ENCODE measurements at places on chromosomes 5 and 9. TPM values are rescaled to one million over a fixed set of nuclear protein-coding genes. Genes with fewer than 3 reads are reported as not detected.

LMBRD2 gene
- polyA plus RNA-seq: 7.2 TPM

- DNase-seq: no peak
Measured at GRCh38 chr9:22921742-22922141, 475.1 kb downstream of the DMRTA1 start.

DNA sequence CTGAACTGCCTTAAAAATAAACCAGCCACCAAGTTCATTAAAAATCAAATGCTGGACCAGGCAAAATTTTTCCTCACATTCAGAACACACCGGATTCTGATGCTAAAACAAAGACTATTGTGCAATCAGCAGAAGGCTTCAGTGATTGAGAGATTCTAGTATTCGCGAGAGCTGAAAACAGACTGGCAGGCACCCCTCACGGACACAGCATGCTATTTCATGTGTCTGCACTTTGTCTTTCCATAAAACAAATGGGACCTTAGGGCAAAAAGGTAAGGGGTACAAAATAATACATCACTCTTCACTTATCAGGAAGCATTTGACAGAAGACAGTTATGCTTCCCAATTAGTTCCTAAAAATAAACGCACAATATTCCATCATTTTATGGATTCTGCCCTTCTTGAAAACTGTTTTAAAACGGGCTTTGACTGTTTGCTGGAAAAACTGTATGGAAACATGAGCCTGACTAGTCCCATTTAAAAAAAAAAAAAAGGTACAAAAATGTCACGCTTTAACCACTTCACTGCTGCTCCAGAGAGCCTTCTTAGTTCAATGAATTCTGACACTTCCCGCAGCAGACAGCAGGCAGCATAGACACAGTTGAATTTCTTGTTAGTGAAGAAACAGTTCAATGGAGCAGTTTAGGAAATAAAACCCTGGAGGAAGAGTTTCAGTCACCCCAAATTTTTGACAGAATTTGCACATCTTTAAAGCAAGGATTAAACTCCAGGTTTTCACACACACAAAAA, 99.2 kb downstream of the MED27 start:
- DNase-seq: no peak

RNF208 gene
- polyA plus RNA-seq: 0.34 TPM

- peak; percentile 18 for DNase-seq
Measured at GRCh38 chr9:108643731-108644510, 211.9 kb downstream of the ACTL7B start.

DNA sequence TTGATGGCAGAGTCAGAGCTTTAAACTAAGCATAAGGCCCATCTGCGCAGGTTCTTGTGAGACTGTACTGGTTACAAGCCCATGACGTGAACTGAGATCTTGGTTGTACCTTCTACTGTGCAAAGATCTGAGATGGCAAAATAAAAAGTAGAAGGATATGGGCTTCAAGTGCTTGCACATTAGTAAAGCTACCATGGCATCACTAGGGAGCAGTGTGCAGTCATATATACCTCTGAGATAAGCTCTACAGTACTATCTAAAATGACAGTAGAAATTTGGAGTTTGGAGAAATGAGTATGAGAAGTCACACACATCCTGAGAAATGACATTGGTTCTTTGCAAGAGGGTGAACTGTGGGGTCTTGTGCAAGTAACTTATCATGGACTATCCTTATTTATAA, 408.2 kb upstream of the PRR16 start:
- peak; percentile 90 for DNase-seq

DNA sequence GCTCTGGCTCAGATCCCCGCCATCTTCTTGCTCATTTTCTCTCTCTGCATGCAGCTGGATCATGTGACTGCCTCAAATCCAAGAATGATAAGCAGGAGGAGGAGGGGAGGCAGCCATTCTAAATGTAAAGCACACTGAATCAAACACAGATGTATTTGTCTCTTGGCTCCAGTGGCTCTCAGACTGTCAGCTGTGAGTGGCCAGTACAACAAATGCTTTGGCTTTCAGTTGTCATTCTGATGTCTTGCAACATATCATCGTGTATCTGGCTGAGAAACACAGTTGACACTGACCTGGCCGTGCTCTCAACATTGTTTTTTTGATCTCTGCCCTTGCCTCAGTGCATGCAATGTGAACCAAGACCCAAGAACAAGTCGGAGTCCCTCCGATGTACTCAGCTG, 233.1 kb downstream of the ADAMTSL1 start:
- DNase-seq: no peak

GRCh38 chr9:68755752-68756151, 50.7 kb downstream of the PIP5K1B start:
- no peak for DNase-seq

DNA sequence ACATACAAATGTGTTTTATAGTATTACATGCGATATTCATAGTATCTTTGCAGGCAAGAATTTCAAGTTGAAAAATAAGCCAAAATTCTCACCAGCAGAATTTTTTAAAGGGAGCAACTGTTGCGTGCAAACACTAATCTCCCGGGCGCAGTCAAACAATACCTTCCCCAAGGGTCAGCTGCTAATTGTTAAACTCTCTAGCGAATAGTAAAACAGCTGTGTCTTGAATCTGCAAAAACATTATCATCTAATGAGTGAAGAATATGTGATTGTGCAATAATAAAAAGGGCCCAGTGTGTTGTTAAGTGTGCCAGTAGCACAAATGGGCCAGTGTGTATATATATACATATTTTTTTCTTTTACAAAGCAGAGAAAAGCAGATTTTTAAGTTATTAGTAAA, 131.4 kb downstream of the CCDC192 start:
- DNase-seq: no peak

DNA sequence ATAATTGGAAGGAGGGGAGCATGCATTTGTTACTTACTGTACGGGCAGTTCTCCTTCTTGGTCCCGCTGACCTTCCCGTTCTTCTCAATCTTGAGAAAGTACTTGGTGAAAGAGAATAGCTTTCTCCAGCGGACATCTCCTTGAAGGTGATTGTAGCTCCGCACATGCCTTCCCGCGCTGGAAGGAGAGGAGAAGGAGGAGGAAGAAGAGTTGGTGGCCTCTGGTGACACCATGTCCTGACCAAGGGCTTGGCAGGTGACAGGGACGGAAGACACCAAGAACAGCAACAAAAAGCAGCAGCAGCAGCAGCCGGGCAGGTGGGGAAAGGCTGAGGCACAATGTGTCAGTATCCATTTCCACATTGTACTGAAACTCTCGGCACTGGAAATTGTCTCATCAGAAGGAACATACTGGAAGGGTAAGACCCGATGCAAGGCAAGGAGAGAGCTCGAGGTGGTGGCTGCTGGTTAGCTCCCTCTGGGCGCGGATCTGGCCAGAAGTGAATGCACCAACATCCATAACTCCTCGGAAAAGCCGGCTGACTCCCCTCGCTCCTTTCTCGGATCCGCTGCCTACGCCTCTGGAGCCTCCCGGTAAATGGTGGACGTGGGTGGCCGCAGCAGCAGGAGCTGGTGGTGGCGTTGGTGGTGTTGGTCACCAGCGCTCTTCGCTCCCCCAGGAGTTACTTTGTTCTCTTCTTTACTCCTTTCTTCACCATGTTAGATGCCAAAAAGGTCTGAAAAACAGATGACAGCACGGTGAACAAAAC, 715 bp downstream of the FGF10 start:
- DNase-seq: peak; percentile 47

- no peak for DNase-seq
Measured at GRCh38 chr9:121750259-121750714, 98.9 kb downstream of the DAB2IP start.

- DNase-seq: peak; percentile 60
Measured at GRCh38 chr9:76369583-76369982, 24.6 kb downstream of the RFK start.

- DNase-seq: no peak
Measured at GRCh38 chr5:2000591-2000990, 117.9 kb upstream of the IRX4 start.

NTNG2 gene
- polyA plus RNA-seq: 0.26 TPM

GRCh38 chr5:114952876-114953275, 216.8 kb downstream of the TRIM36 start:
- DNase-seq: no peak

DMRT2 gene
- not detected for polyA plus RNA-seq

DNA sequence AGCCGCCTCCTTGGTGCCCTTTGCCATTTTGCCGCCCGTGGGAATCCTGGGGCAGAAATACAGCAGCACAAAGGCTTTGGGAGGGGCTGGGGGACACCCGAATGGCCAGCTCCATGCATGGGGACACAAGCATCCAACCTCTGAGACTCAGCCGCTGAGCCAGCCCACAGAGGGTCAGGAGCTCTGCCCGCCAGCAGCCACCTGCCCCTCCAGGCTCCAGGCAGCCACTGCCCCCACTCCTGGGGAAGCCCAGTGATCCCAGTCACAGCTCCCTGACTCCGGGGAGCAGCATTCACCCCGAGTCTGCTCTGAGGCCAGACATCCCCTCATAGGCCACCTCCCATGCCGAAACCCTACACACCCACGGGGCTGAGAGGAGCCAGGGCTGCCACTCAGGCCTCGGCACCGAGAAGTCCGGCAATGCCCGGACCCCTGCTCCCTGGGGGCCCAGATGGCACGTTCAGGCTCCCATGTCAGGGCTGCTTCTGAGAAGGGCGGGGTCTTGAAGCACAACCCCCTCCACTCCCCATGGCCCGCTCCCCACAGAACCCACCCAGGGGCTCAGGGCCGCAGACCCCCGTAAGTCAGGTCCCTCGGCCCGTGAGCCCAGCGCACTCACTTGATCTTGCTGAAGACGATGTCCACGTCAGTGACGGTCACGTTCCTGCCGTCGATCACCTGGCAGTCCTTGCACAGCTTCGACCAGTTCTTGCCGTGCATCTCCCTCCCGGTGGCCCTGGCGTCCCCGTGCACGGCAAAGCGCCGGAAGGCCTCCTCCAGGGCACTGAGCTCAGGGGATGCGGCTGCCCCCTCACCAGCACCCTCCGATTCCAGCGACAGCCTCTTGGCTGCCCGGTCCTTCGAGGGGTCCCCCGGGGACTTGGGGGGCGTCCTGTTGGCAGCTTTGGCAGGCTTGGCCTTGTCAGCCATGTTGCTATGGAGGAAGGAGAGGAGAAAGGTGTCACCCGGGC, 15.7 kb downstream of the TPPP start:
- no peak for DNase-seq

GRCh38 chr5:135138116-135138850, 104.3 kb upstream of the PITX1 start:
- DNase-seq: no peak

SPINK13 gene
- polyA plus RNA-seq: not detected

- no peak for DNase-seq
Measured at GRCh38 chr5:56339732-56340131, 106.6 kb upstream of the ANKRD55 start.

GRCh38 chr5:39640552-39640951, 215.8 kb upstream of the DAB2 start:
- DNase-seq: no peak

DNA sequence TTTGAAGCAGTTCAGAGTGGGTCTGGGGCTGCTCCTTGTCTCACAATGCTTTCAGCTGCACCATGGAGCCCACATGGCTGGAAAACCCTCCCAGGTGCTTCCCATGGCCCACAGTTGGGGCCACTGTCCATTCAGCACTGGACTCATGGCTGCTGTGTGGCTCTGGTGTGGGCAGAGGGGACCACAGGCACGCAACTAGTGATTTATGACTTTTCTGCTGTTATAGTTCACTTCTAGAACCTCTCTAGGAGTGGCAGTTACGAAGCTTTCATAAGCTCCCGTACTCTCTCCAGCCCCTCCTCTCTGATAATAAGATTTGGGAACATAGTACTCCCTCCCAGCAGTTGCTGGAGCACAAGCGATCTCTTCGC, 29.0 kb downstream of the GLRA1 start:
- no peak for DNase-seq

SOX30 gene
- 0.02 TPM for polyA plus RNA-seq

GRCh38 chr5:178176791-178177190, 10.4 kb downstream of the GMCL2 start:
- DNase-seq: no peak

DNA sequence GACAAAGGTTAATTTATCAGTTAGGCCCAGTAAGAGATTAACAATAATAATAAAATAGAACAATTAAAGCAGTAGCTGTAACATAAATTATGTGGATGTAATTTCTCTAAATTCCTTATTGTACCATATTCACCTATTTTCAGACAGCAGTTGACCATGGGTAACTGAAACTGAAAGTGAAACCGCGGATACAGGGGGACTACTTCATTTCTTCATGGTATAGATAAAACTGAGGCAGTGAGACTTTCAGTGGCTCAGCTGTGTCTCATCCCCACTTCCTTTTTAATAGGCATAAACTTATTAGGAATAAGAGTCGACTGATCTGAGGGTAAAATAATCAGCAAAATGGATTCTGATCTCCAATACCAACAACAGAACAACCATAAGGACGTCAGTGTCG, 174.0 kb upstream of the WWC1 start:
- no peak for DNase-seq

DNA sequence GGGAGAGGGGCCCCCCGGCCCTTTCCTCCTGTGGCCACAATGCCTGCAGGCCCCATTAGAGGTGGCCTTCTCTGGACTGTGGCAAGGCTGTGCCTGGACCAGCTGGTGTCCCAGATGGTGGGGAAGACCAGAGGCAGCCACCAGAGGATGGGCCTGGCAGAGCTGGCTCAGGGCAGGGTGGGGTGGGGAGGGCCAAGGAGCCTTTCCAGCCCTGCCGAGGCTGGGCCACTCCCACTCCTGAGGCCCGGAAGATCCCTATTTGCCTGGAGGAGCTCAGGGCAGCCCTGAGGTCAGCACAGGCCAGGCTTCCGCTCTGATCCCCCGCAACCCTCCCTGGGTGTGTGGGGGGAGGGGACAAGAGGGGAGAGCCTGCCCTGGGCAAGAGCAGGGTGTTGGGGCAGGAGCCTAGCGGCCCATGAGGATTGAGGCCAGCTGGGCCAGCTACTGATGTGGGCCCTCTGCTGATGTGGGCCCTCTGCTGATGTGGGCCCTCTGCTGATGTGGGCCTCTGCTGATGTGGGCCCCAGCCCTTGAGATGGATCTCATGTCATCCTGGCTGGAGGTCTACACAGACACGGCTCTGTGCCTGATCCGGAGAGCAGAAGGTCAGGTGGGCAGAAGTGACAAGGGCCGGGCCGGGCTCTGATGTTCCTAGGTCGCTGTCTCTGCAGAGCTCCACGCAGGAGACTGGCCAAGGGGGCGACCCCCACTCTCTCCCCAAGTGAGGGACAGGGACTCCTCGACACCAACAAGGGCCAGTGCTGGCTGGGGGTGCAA, 6.0 kb downstream of the MRPS2 start:
- DNase-seq: no peak

DNA sequence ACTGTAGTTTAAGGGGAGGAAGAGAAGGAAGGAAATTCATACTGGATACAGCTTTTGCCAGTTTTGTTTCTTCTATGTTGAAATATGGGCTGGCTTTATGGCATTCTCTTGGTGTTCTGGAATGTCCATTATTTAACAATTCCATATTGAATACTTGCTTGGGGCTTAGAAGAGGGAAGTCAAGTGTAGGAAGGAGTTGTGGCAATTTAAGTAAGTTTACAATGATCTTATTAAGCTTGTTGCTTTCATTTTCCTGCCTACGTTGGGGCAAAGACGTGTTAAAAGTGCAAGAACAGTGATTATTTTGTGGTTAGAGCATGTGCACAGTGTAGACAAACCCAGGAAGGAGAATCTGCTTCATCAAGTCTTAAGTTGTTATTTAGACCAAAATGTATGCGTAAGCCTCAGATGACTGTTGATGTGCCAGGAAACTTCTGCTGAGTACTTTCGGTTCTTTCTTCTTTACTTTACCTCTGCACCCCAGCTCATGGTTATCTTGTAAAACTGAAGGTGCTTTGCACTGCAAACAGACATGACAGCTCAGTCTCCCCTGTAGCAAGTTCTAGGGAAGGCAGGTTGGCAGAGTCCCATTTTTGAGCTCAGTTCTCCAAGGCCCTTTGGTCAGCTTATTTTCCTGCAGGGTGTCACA, 75.8 kb downstream of the F2RL2 start:
- no peak for DNase-seq

All from fibroblast of lung (primary cell).